T-cell (primary cell): ENCODE measurements at places on chromosomes 6 and 20.

DNA sequence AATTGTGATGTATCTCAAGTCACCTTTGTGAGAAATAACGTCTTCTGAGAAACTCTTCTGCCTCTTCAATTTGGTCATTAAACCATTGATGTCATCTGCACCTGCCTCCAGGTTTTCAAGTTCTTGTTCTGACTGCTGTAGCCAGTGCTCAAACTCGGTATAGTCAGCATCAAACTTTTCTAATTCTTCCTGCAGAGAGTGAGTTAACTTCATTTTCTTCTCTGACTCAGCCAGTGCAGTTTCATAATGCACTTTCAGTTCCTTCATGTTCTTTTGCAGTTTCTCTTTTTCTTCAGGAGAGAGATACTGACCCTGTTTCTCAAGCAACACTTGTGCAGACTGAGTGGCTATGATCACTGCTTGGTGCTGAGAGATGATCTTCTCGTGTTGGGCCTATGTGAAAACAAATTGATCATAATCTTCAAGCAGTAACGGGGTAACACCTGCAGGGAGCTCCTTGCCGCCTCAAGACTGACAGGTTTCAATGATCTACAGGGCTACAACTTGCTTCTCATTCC, 48.8 kb downstream of the DST start:
- no peak for DNase-seq

DNA sequence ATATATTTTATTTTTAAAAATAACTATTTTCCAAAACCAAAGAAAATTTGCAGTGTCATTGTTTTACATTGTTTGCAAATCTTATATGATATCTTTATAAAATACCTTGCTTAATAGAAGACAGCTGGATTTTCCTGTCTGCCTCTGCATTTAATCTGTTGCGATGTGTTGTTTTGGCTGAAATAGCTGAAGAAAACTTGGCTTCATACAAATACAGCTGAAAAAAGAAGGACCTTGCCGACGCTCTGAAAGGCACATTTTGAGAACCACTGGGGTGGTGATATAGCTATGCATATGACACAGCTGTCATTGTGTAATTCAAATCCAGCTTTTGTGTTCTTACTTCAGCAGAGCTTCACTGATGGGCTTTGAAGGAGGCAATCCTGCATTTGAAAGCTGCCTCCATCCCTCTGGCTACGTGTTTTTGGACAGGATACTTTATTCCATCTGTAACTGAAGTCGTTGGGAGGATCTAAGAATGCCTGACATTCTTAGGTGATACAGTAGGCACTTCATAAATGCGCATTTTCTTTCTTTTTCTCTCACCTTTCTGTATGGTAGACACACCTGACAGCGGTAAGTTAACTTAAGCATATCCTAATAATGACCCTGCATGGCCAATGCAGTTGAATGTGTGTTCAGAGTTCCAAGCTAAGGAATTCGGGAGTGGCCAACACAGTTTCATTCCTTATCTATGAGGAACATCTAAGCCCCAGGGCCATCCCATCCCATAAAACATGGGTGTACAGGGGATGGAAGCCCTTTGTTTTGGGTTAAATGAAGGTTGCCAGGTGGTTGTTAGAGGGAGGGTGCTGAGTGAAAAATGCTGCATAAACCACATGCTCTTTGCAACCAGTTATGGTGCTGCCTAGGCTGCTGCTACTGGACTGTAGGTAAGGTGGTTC, 213.0 kb downstream of the TFAP2A start:
- DNase-seq = no peak

GRCh38 chr20:63502671-63503172, 3.8 kb upstream of the EEF1A2 start:
- no peak for DNase-seq

- no peak for DNase-seq
Measured at GRCh38 chr6:109092074-109092473, 2.6 kb downstream of the SESN1 start.

GRCh38 chr6:20693466-20694063, 159.3 kb downstream of the CDKAL1 start:
- no peak for DNase-seq

- DNase-seq = no peak
Measured at GRCh38 chr6:147126618-147127022, 77.6 kb upstream of the STXBP5 start.

GRCh38 chr20:38321959-38322598, 18.1 kb downstream of the BPI start:
- DNase-seq = no peak

DNA sequence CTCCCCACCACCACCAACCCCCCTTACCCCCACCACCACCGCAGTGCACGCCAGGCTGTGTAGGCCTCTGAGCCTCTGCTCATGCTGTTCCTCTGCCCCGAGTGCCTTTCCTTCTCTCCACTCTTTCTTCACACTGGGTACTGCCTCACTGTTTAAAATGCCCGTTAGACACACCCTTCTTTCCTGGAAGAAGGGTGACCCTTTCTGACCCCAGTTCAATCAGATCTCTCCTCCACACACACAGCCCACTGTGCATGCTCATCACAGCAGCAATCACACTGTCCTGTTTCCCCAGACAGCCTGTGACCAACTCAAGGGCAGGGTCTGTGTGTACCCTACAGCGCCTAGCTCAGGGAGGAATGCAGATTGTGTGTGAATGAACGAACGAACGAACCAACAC, 10.0 kb downstream of the TMEM74B start:
- no peak for DNase-seq

- no peak for DNase-seq
Measured at GRCh38 chr6:2102316-2102883, 143.0 kb downstream of the GMDS start.

- no peak for DNase-seq
Measured at GRCh38 chr6:21750575-21750974, 157.0 kb downstream of the SOX4 start.

- DNase-seq = no peak
Measured at GRCh38 chr6:63677282-63677681, 41.7 kb downstream of the PHF3 start.

- DNase-seq = no peak
Measured at GRCh38 chr6:45667766-45668165, 290.0 kb upstream of the SUPT3H start.

GRCh38 chr6:137190583-137191094, 17.2 kb upstream of the IL22RA2 start:
- no peak for DNase-seq
